Thoracic aorta (tissue), 2 donors: ENCODE measurements at places on chromosomes 7 and 10. TPM values are rescaled to one million over a fixed set of nuclear protein-coding genes. Genes with fewer than 3 reads are reported as not detected.

Gene GIMAP6
- total RNA-seq, result 41.1 TPM

Gene AQP1
- 1,262 TPM for total RNA-seq

- DNase-seq, result peak; percentile 63
These were observed 93.6 kb upstream of the COL1A2 start for GRCh38 chr7:94301024-94301586.

- DNase-seq, result no peak
These were observed 88.4 kb downstream of the BEND7 start for GRCh38 chr10:13440185-13441061.

DNA sequence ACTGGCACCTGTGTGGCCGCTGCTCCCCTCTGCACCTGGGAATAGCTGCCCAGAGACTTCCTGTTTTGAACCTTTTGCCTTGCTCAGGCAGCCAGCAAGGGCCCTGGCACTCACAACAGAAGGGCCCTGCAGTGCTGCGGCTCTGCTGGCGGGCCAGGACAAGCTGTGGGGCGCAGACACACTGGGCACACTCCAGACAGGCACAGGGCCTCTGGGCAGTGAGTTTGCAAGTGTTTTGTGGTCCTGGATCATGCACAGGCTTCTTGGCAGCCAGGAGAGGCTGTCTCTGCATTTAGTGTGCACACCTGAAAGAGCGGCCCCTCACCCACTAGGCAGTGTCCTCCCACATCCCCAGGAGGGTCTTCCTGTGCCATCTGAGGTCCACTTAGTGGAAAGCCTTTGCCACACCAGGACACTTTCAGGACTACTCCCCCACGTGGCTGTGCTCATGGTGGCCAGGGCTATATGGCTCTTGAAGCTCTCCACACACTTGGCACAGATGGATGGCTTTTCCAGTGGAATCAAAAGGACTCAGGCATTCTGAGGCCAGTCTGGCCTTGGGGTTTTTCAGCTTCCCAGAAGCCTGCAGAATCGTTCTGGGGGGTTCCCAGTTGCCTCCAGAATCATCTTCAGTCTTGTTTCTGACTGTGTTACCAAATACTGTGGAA is 5.0 kb upstream of the ATP6V0E2 start:
- DNase-seq, result no peak

GRCh38 chr10:119807960-119808697 is 64.5 kb downstream of the MCMBP start:
- DNase-seq, result no peak

- no peak for DNase-seq
These were observed 253.1 kb downstream of the PTEN start for GRCh38 chr10:88116481-88116880.
